ENCODE measurements at places on chromosomes 6 and 20. TPM values are rescaled to one million over a fixed set of nuclear protein-coding genes. Genes with fewer than 3 reads are reported as not detected.

GRCh38 chr6:34476447-34476846, 10.6 kb downstream of the PACSIN1 start:
- no peak for DNase-seq
- H3K4me1 ChIP-seq, result no peaks in the 10 kb centered on the region
- H3K27me3 ChIP-seq, result no peaks in the 10 kb centered on the region
- no peaks in the 10 kb centered on the region for H3K36me3 ChIP-seq

- no peaks in the 10 kb centered on the region for H3K27me3 ChIP-seq
- peaks cover 57% of the 10 kb centered on the region for H3K4me1 ChIP-seq
- peaks cover 50% of the 10 kb centered on the region for H3K36me3 ChIP-seq
- no peak for DNase-seq
These were observed 121.2 kb downstream of the INSM1 start for GRCh38 chr20:20489054-20489453.

DNA sequence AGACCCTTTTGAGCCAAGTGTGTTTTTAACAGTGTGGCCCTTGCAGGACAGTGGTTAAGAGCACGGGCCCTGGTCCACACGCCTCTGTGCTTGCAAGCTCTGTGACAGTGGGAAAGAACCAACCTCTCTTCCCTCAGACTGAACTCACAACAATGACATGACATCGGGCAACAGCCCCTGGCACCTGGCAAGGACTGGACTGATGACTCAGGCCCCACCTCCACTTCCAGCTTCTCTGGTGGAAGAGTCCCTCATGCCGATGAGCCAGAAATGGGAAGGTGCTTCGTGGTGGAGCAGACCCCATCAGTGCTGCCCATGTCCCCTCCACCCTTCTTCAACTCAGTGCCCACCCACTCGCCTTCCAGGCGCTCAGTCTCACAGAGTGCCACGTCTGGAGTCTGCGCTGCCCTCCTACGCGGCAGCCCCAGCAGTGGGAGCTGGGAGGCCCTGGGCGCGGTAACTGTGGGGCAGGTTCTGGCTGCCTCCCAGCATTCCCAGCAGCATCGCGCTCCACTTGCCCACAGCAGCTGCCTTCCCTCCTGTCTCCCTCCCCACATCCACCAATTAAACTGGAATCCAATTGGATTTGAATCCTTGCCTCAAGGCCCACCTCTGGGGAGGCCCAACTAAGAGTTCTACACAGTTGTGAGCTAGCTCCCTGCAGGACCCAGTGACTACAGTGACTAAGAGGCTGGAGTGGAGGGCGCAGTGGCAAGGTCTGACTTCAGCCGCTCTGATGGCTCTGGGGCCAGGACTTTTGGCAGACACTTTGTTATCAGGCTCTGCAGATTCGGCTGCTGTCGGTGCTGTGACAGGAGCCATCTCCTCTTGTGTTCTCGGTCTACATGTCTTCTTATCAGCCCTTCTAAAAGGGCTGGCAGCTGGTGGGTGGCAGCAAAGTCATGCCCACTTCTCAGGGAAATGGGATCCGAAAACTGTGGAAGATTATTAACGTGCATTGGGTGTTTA, 156.8 kb upstream of the MLN start:
- H3K4me1 ChIP-seq, result no peaks in the 10 kb centered on the region
- no peaks in the 10 kb centered on the region for H3K36me3 ChIP-seq
- no peak overlapping the region for H3K27ac ChIP-seq
- H3K27me3 ChIP-seq, result peaks cover 6% of the 10 kb centered on the region
- DNase-seq, result no peak

DNA sequence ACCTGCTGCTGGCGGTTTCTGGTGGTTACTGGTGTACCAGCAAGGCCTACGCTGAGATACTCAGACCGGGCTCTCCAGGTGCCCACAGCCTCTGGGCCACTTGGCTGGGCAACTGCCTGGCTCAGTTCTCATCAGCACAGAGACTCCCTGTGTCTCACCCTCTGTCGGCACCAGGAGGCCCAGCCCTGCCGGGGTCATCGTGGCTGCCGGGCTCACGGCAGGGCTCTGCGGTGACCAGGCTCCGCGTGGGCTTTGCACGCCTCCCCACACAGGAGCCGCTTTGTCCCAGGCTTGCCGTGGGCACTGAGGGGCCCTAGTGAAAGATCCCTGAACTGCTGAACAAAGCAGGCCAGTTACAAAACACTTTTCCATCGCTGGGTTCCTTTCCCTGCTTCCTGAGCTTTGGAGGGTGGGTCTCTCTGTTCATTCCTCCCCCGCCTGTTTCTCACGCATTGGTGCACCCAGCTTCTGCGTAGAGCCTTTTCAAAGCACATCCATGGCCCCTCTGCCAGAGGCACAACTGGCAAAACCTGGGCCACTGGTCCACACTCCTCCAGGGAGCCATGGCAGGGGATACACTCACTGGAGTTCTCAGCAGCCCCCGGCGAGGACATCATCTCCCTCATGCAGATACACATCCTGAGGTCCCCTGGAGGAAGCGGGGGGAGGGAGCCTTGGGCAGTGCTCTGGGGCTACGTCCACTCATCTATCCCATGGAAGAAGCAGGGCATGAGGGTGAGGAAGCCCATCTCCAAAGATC, 117.0 kb downstream of the NFATC2 start:
- peaks cover 48% of the 10 kb centered on the region for H3K4me1 ChIP-seq
- H3K27me3 ChIP-seq, result no peaks in the 10 kb centered on the region
- H3K27ac ChIP-seq, result no peak overlapping the region
- DNase-seq, result no peak
- no peak overlapping the region for H3K4me3 ChIP-seq

The TMEM244 gene
- not detected for total RNA-seq

The OXT gene
- total RNA-seq, result not detected

The IL20RA gene
- total RNA-seq, result not detected
